ENCODE measurements at places on chromosomes 3 and 15.

GRCh38 chr15:35921046-35921445 is 375.1 kb upstream of the DPH6 start:
- DNase-seq: no peak

DNA sequence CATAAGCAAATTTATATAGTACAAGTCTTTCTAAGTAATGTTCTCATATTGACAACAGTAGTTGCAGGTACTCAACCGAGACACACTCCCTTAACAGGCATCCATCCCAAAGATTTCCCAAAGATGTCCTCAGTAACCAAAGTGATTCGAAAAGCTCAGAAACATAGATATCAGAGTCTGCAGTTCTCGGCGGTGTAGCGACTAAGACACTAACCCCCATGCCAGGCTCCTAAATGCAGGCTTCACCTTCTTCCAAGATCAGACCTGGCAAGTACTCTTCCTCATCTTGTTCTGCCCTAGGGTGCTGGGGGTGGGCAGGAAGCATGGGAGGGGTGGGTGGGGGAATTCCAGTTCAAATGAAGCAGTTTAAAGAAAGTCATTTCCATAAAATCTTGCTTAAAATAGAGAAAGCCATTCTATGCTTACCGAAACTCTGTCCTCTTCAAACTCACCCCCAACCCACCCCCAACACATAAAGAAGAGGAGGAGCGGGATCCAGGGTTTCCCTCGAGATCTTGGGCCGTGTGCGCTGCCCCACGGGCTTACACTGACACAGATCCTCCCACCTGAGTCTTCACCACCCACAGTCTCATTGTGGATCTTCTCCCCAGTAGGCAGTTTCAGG is 59.0 kb upstream of the BCL6 start:
- no peak for DNase-seq

- DNase-seq: no peak
Measured at GRCh38 chr15:43127752-43128151, 5.6 kb upstream of the TMEM62 start.

DNA sequence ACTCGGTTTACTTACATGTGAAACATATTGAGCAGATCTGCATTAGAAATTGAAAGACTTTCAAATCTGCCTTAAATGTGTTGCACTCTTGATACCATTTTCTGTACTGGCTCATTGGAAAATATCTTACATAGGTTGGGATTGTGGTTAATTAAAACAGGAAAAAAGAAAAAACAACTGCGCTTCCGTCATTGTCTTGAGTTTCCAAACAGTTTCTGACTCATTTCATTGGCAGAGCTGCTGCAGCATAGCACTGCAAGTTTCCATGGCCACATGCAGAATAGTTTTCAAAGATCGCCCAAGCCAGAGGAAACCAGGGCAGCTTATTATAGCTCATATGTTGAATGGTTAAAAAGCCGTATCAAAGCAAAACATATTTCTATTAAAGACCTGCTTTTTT is 446.6 kb upstream of the BCHE start:
- DNase-seq: no peak

DNA sequence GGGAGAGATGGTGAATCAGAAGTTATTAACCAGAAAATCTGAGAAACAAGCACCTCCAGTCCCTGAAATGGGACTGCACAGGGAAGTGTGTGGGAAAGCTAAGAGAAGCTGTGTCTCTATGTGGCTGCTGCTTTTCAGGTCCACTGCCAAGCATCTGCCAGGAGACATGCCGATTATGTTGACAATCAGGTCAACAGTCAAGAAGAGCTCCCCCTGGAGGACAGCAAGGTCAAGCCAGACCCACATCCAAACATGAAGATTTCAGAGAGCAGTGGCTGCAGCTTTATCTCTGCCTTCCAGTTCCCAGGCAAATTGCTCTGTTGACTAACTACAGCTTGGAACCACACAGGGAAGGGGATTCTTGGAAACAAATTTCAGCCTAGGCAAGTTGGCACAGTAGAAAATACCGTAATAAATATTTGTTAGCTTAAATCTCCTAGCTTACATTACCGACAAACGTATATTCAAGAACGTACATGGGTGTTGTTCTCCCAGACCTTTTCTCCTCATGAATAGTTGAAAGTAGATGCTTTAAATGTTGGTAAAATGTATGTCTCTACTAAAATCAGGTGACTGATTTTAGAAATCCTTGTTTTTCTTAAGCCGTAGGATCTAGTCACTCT is 394.5 kb upstream of the RARB start:
- DNase-seq: peak; percentile 9

- DNase-seq: no peak
Measured at GRCh38 chr3:133113526-133113925, 75.3 kb downstream of the TMEM108 start.

- no peak for DNase-seq
Measured at GRCh38 chr3:28544236-28544635, 195.6 kb upstream of the AZI2 start.

- DNase-seq: no peak
Measured at GRCh38 chr3:89300526-89300925, 193.1 kb downstream of the EPHA3 start.

- DNase-seq: no peak
Measured at GRCh38 chr3:16040991-16041390, 133.5 kb upstream of the GALNT15 start.

GRCh38 chr3:160183345-160184076 is 41.7 kb upstream of the C3orf80 start:
- no peak for DNase-seq

DNA sequence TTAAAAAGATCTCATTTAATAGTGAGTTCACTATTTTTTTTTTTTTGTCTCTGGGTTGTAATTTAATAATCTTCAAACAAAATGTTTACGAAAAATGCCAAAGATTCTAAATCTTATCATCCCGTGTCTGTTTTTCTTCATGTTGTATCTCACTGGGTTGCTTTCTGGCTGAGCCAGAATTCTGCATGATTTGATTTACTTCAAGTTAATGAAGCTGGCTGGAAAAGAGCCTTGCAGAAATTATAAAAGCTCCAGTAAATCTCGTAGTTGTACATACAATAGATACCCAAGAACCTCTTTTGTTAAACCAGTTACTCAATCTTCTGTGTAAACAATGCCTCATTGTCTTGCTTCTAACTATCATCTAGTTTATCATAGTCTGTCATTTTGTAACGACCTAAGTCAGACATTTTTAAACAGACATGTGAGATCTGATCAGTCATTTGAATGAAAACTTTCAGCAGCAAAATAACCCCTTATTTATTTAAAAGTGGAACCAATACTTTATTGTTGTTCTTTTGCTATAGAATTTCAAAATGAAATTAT is 249.0 kb downstream of the MCTP2 start:
- DNase-seq: no peak

- no peak for DNase-seq
Measured at GRCh38 chr3:99559196-99559595, 79.2 kb upstream of the COL8A1 start.

DNA sequence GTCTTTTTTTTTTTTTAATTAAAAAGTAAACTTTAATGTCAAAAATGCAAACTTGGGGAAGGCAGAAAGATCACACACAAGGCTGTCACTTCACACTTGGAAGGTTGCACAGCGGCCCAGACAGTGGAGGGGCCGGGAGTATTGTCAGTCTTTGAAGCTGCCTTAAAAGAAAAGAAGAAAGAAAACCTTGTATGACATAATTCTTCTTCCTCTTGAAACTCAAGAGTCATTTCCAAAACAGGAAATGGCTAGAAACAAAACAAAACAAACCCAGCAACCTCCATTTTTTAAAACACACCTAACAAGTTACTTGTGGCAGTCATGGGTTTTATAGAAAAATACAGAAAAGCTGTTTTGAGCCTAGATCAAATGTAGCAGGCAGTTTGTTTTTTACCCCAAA is 68.1 kb upstream of the MAGI1 start:
- no peak for DNase-seq

DNA sequence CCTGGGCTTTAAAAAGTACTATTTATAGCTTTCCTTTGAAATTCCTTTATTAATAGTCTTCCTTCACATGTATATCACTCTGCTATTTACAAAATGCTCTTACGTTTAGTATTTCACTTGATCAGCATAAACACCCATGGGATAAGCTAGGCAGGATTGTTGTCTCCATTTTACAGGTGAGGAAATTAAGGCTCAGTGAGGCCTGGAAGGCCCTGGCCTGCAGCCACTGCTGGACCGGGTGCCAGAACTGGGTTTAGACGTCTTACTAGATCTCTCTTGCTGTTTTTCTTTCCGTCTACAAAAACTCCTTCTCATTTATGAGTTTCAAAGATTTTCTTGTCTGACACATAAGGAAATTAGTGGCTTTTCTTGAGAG is 236.4 kb downstream of the LPP start:
- DNase-seq: no peak

- peak; percentile 7 for DNase-seq
Measured at GRCh38 chr15:38853608-38854007, 289.0 kb upstream of the RASGRP1 start.

DNA sequence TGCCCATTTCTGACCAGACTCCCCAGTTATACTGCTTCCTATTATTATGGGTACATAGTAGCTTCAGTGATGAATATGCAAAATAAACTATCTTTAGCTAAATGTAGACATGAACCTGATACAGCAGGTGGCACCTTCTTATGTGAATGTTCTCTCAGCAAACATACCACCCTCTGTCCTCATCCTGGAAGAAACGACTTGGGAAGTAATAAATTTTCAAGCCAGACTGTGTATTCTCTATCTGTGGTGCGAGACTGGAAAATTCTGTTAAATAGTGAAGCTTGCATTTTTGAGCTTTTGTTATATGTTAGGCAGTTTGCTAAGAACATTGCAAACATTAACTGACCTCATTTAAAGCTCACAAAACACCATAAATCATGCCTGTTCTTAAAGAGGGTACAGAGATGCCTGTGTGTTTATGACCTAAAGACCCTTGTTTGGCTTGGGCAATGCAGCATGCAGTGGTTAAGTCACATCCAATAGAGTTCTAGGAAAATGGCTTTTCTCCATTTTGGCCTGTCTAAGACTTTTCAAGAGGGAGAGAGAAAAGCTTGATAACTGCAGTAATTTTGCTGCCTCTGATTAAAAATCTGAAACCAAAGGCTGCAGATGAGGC is 287.1 kb downstream of the NEK10 start:
- DNase-seq: no peak

GRCh38 chr15:44670087-44670950 is 6.9 kb upstream of the SPG11 start:
- no peak for DNase-seq

DNA sequence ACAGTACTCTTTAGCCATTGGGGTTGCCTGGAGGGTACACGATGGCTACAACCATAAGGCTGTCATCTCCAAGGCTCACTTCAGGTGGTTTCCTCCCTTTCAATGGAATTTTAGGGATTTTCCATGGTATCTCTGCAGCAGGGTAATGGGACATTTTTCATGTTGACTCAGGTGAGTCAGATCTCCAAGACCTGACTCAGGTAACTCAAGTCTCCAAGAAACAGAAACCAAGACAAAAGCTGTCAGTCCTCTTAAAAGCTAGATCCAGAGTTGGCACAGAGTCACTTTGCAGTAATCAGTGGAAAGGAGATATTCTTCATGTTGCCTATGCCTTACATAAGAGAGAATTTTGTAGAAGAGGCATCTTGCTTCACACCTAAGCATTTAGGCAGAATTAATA is 375.8 kb upstream of the ARPP21 start:
- no peak for DNase-seq

DNA sequence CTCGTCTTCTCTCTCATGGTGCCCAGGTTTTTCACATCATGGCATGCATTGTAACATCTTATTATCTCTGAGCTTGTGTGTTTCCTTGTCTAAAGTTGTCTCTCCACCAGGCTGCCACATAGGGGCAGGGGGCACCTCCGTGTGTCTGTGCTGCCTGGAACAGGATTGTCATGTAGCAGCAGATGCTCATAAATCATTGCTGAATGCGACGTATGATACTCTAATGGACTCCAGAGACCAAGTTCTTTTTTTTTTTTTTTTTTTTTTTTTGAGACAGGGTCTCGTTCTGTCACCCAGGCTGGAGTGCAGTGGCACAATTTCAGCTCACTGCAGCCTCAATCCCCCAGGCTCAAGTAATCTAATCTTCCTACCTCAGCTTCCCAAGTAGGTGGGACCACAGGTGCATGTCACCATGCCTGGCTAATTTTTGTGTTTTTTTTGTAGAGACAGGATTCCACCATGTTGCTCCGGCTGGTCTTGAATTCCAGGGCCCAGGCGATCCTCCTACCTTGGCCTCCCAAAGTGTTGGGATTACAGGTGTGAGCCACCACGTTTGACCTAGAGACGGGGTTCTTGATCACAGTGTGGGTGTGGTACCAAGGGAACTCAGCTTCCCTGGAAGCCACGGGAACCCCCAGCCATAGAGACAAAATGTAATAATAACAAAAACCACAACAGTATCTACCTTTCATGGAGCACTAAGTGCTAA is 4.7 kb upstream of the DNASE1L3 start:
- no peak for DNase-seq

DNA sequence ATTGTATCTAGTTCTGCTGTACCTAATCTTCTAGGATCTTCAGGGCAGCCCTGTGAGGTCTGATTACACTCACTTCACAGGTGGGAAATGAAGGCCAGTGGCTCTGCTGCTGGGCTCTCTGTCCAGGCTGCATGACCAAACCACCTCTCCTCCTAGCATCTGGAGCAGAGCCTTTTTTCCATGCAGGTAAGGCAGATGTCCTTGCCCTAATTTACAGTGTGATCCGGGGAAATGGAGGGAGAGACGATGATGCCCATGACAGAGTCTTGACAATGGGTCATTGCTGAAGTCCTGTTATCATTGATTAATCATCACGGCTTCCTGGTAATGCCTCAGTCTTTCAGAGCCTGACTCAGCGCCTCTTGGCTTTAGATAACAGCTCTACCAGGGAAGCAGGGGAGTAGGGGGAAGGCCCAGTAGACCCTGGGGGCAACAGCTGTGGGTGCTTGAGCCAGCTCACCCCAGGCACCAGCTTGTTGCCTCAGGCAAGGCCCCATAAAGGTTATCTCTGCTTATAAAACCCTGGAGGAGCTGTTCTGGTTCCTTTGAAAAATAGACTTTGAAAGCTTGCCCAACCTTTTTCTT is 153.4 kb downstream of the GABRG3 start:
- DNase-seq: no peak

GRCh38 chr3:57758686-57759085 is 2.6 kb downstream of the SLMAP start:
- DNase-seq: no peak

DNA sequence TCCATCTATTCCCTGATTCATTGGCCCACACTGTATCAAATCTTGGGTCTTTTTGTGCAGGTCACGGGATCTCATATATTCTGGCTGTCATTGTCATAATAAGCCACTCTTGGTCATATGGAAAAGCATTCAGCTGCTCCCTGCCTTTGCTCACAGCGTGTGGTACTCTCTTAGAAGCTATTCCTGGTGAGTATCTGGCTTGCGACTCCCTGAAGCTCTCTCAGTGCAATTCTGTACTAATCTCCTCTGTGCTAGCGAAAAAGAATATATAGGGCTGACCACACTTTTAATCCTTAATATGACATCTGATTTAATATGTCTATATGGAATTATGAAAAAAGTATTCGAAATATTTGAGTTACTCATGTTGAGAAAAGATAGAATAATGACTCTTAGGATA is 440.8 kb upstream of the GBE1 start:
- DNase-seq: no peak

GRCh38 chr3:48347500-48347899 is 14.0 kb upstream of the SPINK8 start:
- DNase-seq: no peak

Data from H54 (cell line).